ENCODE measurements at places on chromosomes 12 and 14.

DNA sequence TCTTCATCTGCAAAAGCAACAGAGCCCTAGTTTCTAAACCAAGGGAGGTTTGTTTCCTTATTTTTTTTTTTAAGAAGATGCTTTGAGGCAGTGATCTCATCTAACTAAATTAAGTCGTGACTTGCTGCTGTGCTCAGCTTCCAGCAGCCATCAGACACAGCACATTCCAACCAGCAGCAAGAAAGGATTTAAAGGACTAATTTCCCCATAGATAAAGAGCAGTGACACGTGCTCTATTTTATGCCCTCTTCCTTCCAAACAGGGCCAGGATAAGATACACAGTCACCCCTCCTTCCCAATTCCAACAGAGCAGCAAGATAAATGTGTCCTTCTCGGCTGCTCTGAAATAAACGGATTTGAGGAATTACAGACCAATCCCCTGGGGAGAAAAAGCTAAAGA, 81.7 kb downstream of the PRKAB1 start:
- DNase-seq: no peak

GRCh38 chr12:130391186-130391585, 53.5 kb downstream of the PIWIL1 start:
- DNase-seq: no peak

- DNase-seq: no peak
These were observed 84.3 kb downstream of the TNFAIP2 start for GRCh38 chr14:103207388-103208072.

DNA sequence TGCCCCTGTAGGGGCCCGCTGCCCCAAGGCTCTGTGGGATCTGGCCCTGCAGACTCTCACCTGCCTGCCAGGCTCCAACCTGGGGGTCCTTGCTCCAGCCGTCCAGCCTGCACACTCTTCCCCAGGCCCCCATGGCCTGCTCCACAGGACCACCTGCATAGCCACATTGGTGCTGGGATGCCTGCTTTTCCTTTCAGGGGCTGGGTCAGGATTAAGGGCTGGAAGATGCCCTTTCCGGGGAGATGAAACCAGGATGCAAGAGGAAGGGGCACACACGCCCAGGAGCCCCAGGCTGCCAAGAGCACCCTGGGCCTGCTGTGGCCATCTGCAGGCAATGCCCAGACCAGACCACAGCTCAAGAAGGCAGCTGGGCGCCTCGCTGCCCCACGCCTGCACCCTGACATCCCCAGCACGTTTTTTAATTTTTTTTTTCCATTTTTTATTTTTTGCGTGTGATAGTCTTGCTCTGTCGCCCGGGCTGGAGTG, 15.0 kb downstream of the BAG5 start:
- no peak for DNase-seq

DNA sequence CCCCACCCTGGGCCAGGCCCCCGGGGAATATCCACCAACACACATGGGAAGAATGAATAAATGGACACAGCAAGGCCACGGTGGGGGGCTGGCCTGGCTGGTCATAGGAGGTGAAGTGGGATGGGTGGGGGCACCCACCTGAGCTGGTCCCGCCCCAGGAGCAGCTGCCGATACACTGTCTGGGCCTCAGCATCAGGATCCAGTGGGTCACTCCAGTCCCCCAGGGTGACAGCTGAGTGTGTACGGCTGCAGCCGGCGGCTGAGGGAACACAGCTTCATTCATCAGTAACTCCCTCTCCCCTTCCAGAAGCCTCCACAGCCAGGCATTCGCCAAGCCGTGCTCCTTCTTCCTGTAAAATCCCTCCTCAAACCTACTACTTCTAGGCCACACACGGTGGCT, 33.8 kb downstream of the RASAL1 start:
- no peak for DNase-seq

DNA sequence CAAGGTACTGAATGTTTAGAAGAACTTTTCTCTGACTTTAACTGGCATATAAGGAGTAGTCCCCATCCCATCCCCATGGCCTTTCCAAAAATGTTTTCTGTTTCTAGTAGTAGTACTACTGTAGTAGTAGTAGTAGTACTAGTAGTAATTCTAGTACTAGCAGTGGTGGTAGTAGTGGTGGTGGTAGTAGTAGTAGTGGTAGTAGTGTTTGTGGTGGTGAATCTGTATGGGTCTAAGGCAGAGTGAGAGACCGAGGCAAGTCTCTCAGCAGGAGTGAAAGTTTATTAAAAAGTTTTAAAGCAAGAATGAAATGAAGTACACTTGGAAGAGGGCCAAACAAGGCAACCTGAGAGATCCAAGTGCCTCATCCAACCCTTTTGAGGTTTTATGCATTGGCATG, 58.6 kb downstream of the FOXN4 start:
- no peak for DNase-seq

DNA sequence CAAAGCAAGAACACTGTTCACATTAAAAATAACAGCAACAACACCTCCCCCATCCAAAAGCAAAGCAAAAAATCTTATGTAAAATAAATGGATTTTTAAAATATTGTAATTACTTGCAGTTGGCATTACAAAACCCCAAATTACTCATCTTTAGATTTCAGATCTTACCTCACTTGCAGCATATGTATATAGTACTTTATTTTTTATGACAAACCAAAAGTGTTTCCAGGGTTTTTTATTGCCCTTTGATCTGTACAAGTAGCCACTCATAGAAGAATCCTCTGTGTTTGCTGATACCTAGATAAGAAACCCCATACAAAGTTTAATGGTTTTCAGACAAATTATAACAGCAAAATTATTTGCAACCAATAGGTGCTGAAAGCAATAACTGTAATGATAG, 12.2 kb upstream of the NR2C1 start:
- no peak for DNase-seq

DNA sequence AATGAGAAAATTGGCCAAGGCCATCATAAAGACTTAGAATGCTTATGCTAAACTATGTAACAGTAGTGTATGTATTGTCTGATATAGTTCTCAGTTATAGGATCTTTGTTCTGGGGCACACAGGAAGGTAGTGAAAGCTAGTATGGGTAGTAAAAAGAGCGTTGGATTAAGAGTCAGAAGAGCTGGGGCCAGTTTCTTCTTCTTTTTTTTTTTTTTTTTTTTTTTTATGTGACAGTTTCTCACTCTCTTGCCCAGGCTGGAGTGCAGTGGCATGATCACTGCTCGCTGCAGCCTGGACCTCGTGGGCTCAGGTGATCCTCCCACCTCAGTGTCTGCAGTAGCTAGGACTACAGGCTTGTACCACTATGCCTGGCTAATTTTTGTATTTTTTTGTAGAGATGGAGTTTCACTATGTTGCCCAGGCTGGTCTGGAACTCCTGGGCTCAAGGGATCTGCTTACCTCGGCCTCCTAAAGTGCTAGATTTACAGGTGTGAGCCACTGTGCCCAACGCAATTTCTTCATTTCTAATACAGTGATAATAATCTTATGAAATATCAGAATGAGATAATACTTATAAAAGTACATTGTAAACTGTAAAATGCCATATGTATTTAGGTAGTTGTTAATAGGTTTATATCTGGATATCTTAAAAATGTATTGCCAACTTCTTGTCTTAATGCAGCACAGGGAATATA, 7.4 kb downstream of the MDM2 start:
- DNase-seq: no peak

- no peak for DNase-seq
These were observed 70.4 kb downstream of the MOK start for GRCh38 chr14:102234331-102235264.

- no peak for DNase-seq
These were observed 39.2 kb downstream of the BCAT1 start for GRCh38 chr12:24909667-24910066.

DNA sequence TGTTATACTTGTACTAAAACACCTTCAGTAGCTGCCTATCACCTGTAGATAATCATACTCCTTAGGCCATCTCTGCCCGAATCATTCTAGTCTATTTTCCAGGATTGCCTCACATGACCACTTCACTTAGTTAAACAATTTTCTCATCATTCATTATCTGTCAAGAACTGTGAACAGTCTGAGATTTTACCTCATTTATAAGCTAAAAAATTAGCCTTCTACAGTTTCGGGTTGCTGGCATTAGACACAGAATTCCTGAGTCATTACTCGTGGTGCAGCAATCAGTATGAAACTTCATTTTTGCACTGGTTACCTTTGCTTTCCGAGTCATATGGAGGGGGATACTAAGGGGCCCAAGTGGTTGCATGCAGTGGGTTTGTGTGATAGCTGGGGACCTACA, 57.6 kb upstream of the OTOGL start:
- no peak for DNase-seq

DNA sequence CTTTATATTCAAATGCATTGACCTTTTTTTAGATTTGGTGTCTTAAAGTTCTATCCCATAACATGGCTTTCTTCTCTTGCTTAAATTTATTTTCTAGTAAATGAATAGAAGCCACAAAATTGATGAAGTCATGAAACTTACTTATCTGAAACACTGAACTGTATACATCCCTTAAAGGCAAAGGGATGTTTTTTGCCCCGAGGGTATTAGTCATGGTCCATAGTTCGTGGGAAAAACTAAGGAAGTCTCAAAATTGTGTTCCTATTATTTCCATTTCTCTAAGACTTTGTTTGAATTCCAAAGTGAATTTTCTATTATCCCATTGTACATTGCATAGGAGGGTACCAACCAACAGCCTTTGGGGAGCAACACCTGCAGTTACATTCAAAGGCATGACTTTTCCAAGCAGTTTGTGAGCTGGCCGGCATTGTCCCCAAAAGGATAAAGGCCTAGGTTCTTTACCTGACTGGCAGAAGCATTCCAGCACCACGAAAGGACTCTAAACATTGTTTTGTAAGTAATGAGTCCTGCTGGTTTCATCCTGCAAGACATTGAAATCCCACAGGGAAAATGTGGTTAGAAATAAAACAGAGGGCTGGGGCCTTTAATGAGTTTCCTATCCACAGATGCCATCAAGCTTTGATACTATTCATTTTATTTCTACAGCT, 473.5 kb downstream of the PRKD1 start:
- no peak for DNase-seq

DNA sequence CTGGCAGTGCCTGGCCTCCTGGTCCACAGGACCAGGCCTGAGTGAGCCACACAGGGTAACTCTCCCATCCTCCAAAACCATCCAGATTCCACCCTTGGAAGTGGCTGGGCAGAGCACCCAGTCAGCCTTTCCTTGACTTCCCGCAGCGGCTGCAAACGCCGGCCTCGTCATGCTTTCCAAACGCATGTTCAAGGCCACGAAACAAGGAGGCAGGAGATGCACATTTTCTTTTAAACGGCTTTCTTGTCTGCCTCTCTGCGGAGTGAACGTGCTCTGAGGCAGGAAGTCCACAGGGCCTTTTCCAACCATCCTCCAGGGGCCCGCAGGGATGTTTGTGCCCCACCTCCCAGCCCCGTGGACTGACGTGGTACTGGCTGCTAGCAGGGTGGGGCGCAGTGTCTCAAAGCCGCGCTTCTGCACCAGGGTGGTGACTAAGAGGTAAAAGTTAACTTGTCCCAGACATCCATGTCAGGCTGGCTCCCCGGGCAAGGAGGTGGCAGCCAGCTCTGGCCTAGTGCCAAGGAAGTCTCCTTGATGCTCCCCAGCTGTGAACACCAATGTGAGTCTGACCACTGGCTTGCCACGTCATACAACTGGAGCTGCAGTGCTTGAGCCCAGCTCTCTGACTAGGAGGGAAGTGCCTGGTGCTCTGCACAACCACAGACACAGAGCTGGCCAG, 45.0 kb downstream of the KCNA5 start:
- DNase-seq: no peak

DNA sequence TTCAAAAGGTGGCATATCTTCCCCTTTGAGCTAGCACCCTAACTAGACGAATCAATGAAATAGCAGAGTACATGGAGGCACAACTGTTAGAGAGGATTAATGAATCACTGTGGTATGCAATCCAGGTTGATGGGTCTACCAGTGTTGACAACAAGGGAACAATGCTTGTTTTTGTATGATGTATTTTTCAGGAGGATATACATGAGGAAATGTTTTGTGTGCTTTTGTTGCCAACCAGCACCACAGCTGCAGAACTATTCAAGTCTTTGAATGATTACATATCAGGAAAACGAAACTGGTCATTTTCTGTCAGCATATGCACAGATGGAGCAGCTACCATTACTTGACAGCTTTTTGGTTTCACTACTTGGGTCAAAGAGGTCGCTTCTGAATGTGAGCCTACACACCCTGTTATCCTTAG, 142.6 kb downstream of the GPHN start:
- DNase-seq: no peak

DNA sequence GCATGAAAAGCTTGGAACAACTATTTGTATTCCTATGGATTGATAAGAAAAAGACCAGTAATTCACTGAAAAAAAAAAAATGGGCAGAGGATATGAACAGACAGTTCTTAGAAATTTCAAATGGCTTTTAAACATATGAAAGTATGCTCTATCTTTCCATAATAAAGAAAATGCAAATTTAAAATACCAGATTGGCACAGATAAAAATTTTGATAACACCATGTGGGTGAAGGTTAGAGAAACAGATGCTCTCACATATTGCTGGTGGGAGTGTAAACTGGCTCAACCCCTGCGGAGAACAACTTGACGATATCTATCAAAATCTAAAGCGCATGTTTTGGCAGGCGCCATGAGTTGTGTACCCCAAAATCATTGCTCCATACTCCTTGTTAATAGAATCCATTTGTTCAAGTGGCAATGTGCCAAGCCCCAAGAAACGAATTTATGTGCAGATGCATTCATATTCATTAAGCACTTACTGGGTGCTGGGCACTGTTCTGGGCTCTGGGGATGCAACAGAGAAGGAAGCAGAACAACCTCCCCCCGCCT, 29.5 kb upstream of the TMPO start:
- no peak for DNase-seq

DNA sequence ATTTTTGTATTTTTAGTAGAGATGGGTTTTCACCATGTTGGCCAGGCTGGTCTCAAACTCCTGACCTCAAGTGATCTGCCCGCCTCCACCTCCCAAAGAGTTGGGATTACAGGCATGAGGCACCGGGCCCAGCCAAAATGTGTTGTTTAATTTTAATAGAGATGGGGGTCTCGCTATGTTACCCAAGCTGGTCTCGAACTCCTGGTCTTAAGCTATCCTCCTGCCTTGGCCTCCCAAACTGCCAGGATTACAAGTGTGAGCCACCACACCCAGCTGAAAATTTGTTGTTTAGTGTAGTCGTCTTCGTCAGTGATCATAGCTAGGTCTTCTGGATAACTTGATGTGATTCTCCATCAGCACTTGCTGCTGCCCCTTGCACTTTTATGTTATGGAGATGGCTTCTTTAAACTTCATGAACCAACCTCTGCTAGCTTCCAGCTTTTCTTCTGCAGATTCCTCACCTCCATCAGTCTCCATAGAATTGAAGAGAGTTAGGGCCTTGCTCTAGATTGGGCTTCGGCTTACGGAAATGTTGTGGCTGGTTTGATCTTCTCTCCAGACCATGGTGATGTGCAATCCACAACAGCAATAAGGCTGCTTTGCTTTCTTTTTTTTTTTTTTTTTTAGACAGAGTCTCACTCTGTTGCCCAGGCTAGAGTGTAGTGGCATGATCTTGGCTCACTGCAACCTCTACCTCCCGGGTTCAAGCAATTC, 13.0 kb downstream of the ISCU start:
- no peak for DNase-seq

Measured in activated naive CD4-positive, alpha-beta T cell (primary cell).